AG04450 (cell line): ENCODE measurements at places on chromosomes 2 and 18.
A peak's percentile ranks its signal among the peaks of the same experiment; 100 is the strongest.

DNA sequence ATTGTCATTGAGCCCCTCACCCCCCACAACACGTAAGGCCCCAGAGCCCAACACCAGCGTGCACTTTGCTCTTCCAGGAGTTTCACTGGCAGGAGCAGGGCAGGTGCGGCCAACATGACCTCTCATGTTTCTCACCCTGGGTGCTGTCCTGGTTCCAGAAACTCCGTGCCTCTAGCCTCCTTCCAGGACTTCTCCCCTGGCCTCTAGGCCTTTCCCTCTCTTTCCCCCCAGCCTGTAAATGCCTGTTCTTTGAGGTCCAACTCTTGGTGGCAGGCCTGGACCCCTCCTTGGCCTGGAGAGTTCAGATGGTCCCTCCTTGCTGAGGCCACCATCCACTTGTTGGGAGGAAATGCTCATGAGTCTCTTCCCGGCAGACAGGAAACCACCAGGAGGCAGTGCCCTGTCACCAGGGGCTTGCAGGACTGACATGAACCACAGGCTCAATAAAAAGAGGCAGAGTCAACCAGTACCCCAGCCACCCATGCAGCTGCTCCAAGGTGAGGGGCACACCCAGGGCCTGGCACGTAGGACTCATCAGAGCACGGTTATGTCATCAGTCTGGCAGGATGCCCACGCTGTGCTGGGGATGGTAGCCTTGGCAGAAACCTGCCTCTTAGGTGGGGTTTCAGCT is 1.5 kb downstream of the MALL start:
- DNase-seq = no peak

DNA sequence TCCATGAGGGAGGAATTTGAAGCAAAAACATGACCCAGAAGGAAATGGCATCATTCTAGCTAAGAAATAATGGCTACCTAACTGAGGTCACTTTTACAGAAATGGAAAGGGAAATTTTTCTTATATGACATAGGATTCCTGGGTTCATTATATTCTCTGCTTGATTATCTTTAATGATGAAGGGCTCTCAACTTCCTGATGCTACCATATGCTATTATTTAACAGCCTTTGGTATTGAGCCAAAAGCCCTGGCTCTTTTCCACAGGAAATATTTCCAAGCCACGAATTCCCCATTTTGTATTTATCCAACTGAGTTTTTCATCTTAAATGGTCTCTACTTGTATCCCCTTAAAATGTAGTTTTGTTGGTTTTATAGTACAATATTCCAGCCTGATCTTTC is 63.2 kb upstream of the NPAS2 start:
- DNase-seq = no peak

- no peak for DNase-seq
Observed at GRCh38 chr2:16012626-16013358, 72.4 kb downstream of the MYCN start.

- DNase-seq = no peak
Observed at GRCh38 chr2:210859314-210859713, 302.9 kb downstream of the CPS1 start.

DNA sequence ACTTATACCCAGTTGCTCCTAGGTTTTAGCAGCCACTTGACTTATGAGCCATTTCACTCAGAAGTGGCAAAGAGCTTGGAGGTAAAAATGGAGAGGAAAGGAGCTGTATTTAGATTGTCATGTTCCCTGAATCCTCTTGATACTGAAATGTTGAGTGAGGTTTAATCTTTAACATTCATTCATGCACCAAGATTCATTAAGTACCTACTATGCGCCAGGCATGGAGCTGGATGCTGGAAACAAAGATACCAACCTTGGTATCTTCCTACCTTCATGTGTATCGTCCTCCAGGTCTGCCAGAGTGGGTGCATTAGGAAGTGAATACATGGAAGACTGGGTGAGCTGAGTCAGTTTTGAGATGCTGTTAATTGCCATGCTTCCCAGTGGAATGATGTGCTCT is 23.7 kb downstream of the TPGS2 start:
- DNase-seq = no peak

DNA sequence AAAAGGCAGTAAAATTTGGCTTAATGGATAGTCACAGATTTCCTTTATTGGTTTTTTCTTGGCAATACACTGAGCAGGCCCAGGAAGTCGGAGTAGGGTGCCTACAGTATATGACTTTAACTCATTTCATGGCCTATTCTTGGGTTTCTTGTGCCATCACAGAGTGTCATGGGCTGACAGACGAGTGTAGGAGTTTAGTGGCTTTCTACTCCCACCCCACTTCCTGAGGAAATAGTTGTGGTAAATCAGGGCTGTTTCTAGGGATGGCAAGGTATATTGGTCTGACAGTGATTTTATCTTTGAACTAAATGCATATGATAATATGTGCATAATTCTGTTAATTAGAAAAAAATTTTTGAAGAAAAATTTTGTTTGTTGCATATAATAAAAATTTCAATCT is 100.1 kb downstream of the PLCL1 start:
- no peak for DNase-seq

- DNase-seq = no peak
Observed at GRCh38 chr2:223442847-223443246, 159.3 kb downstream of the SCG2 start.

- no peak for DNase-seq
Observed at GRCh38 chr2:144660518-144661316, 140.8 kb upstream of the ZEB2 start.

GRCh38 chr2:11072550-11072949 is 82.7 kb upstream of the SLC66A3 start:
- DNase-seq = no peak

DNA sequence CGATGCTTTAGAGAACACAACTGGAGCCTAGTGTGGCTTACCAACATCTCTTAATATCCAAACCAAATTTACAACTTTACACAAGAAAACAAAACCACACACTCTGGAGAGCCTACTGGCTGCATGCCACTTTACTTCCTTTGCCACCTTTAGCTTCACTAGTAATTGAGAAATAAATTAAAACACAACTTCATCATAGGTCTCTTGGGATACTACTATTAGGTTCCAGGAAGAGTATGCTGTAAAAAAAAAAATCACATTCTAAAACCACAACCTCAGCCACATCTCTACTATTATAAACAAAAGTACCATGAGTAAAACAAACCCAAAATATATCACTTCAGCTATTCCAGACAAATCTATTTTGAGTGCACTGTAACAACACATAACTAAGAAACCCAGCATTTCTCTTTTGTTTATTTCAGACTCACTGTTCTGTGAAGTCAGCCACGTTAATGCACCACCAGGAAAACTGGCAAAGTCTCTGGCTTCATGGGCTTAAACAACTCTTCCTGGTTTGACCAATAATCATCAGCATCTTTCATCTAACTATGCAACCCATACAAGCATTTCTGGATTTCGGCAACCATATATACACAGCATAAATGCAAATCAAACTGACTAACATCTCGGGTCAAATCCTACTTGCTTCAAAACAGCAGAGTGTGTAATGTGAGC is 59.1 kb downstream of the REV1 start:
- peak; percentile 84 for DNase-seq

- DNase-seq = no peak
Observed at GRCh38 chr18:23683671-23684070, 5.6 kb upstream of the LAMA3 start.

DNA sequence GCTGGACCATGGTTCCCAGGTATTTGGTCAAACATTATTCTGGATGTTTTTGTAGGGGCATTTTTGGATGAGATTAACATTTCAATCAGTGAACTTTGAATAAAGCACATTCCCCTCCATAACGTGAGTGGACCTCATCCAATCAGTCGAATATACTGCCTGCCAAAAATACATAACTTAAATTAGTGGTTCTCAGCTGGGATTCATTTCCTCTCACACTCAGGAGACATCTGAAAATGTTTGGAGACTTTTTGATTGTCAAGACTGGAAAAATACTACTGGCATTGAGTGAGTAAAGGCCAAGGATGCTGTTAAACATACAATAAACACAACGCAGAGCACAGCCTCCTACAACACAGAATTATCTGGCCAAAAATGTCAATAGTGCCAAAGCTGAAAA is 198.2 kb downstream of the MYO1B start:
- DNase-seq = no peak

- no peak for DNase-seq
Observed at GRCh38 chr18:3666526-3667254, 216.7 kb downstream of the TGIF1 start.

- DNase-seq = no peak
Observed at GRCh38 chr2:216001216-216002100, 11.9 kb downstream of the MREG start.

DNA sequence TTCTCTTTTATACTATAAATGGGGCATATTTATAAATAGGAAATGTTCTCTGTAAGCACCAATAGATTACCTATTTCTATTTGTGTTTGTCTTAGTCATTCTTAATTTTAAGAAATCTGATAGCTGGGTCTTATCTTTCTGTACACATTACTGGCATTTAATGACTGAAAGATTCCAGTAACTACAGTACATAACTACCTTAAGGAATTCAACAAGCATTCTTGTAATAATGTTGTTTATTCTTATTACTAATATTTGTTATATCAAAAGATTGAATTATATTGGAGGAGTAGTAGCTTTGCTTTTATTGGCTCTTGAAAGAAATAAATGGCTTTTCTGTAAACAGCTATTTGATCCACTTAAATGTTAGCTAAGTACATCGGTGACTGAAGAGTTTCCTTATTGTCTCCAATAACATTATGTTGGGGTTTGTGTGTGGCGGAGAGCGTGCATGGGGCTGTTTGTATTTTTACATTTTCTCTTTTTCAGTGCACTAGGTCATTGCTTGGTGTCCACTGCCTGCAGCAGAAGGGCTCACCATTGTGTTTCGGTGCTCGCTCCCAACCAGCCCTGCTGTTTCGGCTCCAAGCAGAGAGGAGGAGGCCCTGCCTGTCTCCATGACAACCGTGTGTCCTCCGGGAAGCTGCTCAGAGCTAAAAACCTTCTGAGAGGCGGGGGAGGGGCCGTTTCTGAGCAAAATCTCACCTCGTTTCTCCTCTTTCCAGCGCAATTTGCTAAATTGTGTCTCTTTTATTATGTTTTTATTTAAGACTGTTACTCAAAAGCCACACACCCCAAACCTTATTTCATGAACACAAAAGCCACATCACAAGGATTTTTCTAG is 112.5 kb upstream of the SLC38A11 start:
- DNase-seq = peak; percentile 3

DNA sequence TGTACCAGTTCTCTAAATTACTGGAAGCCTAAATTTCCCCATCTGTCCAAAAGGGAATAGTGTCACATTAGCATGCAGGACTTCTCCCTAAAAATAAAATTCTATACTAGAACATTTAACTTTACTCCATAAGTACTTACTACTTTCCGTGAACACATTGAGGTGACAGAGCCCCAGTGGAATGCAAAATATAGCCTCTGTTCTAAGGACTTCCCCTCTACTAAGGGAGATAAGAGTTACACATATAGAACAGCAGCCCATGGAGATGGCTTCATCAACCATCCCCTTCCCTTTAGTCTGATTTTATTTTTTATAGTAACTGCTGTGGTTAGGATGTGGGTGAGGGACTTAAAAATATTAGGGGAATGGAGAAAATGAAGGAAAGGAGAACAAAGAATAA is 68.9 kb upstream of the STPG4 start:
- DNase-seq = no peak

DNA sequence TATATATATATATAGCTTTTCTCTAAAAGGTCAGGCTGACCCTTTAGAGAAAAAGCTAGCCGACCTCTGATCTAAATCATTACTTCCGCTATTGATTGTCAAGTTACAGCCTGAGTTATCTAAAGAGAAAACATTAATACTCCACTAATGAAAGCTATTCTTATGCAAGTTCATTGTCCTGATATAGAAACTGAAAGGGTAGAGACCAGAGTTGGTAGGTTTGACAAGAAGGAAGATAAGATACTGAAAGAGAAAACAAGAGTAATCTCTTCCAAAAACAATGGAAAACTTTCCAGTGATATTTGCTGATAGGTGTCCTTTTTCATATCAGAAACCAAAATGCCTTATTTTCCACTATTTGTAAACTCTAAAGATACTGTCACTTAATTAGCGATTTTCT is 62.8 kb upstream of the SLC39A10 start:
- DNase-seq = no peak

GRCh38 chr2:240238786-240239185 is 98.3 kb upstream of the OTOS start:
- DNase-seq = no peak

- DNase-seq = no peak
Observed at GRCh38 chr2:42102591-42103450, 55.0 kb downstream of the PKDCC start.

DNA sequence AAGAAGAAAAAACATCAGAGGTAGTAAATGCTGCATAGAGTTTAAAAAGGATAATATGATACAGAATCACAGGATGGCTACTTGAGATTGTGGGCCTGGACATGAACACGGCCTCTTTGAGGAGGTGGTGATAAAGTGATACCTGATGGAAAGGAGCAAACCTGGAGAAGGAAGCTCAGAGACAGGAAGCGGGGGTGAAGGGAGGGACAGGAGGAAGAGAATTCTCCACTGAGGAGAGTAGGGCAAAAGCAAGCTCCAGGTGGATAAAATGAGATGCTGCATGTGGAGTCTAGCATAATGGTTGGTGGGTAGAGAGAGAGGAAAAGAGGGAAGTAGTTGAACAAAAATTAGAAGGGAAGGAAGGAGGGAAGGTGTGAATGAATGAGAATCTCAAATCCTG is 77.0 kb upstream of the GALNT3 start:
- DNase-seq = no peak

DNA sequence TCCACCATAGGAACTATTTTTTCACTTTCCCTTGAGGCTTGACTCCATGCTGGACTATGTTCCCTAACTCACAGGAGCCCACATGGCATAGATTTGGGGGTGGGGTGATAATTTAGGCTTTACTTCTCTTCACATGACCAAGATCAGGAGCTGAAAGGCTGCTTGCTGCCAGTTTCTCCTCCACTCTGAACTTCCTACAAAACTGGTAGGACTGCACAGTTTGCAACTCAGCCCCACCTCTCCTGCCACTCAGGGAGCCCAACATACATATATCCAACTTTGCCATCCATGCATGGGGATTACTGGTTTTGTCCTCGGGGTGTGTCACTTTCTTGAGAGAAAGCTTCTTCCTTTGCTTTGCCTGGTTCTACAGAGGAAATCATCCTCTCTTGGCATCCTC is 14.2 kb downstream of the INO80D start:
- DNase-seq = no peak

GRCh38 chr2:231134910-231135655 is 10.2 kb upstream of the HTR2B start:
- no peak for DNase-seq

- DNase-seq = no peak
Observed at GRCh38 chr2:4012197-4012596, 308.8 kb downstream of the DCDC2C start.

DNA sequence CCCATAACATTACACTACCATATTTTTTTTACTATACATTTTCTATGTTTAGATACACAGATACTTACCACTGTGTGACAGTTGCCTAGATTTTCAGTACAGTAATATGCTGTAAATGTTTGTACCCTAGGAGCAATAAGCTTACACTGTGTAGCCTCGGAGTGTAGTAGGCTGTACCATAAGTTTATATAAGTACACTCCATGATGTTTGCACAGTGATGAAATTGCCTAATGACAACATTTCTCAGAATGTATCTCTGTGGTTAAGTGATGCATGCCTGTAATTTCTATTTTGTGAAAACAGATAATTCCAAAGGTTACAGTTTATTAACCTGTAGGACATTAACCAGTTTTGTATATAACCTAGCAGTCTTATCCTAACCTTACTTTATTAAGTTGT is 128.1 kb upstream of the RBMS1 start:
- DNase-seq = no peak
